ENCODE measurements at places on chromosomes 12 and 14. TPM values are rescaled to one million over a fixed set of nuclear protein-coding genes. Genes with fewer than 3 reads are reported as not detected.

CCDC91 gene
- 27.5 TPM for total RNA-seq

MARS1 gene
- total RNA-seq = 186 TPM

TCTN2 gene
- 13.7 TPM for total RNA-seq

AQP6 gene
- 0.02 TPM for total RNA-seq

Data from A549 treated with dexamethasone at 1 μM for 4 hours (cell line).